ENCODE measurements at places on chromosomes 7 and 10.

GRCh38 chr7:42744746-42745145, 167.1 kb downstream of the C7orf25 start:
- no peak for DNase-seq

DNA sequence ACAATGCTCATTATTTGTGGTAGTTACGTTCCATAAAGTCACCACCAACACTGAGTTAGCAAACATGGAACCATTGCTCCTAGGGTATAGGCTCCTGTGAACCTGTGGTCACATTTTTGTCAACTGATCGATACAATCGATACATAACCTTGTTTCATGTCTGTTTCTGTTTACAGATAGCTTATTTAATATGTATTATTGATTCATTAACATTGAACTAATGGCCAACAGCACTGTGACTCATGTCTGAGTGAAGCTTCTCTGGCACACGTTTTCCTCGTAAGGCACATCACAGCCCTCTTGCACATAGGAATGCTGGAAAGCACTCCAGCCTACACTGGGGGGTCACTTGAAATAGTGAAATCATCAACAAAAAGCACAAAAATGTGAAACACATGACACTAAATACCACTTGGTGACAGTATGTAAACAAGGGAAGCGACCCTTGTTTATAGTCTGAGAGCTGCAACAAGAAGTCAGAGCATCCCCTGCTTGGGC, 27.0 kb downstream of the GHRHR start:
- DNase-seq = no peak

GRCh38 chr10:73910764-73911552, at the start of gene PLAU:
PLAU (plus strand) TSS chr10:73911132; CDS start chr10:73911556, 424 bp downstream.
- no peak for DNase-seq

DNA sequence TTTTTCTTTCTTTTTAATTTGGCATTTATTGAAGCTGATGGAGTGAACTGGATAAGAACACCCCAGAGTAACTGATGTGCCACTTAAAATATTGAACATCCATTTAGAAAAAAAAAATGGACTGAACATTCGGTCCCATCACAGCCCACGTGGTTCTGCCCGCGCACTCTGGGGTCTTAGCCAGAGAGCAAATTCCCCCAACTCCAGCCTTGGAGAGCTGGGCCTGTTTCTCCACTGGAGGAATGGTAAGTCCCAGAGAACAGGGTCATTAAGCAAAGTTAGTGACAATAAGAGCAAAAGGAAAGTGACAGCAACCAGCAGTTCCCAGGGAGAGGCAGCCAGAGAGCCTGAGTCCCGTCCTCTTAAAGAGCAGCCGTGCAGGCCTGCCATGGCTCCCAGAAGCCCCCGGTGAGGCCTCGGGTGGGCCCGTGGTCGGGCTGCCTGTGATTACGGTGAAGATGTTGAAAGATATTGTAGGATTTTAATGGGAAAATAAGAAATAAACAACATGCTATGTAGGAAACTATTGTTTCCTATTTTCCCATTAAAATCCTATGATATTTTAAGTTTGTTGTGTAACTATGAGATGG, 487.9 kb upstream of the MKI67 start:
- no peak for DNase-seq

GRCh38 chr10:125865120-125865519, 16.0 kb downstream of the DHX32 start:
- no peak for DNase-seq

DNA sequence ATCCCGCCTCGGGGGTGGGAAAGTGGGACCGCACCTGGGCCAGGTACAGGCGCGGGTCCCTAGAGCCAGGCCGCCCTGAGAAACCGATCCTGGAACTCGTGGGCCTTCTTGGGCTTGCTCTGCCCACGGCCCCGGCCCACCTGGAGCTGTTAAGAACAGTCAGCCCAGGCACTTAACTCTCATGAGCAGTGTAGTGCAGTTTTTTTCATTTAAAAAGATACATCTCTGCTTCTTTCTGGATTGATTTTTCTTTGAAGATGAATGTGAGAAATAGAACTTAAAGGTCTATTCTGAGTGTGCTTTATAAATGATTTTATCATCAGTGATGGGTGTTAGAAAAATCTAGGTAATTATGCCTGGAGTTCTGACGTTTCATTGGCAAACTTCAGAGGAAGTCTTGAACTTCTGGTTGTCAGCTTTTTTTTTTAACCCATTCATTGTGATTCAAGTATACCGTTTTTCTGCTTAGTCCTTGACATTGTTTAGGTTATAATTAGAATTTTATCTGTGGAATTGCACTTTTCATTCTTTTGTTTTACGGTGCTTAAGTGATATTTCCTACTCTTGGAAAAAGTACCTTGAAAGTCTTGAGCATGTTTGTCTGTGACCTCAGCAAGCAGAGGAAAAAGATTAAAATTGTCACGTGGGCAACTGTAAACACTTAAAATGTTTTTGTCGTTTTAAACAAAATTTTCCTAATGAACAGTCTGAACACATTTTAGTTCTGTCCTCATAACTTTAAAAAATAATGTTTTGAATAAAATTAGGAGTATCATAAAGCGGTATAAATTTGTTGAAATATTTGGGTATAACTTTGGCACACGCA, 906 bp downstream of the CDK1 start:
- DNase-seq = no peak

- no peak for DNase-seq
Observed at GRCh38 chr10:94036766-94037033, 43.0 kb downstream of the PLCE1 start.

DNA sequence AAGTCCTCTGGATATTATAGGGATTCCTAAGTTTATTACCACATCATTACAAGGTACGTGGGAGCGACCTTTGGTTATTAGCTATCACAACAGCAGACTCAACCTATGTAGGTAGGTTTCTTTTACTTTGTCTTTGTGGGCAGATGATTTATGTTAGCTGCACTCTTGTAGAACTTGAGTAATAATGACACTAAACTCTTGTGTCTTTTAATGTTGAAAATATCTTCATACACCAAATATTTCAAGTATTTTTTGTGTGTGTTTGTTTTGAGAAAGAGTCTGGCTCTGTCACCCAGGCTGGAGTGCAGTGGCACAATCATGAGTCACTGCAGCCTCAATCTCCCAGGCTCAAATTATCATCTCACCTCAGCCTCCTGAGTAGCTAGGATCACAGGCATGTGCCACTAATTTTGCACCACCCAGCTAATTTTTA, 19.2 kb upstream of the SUPV3L1 start:
- DNase-seq = no peak

DNA sequence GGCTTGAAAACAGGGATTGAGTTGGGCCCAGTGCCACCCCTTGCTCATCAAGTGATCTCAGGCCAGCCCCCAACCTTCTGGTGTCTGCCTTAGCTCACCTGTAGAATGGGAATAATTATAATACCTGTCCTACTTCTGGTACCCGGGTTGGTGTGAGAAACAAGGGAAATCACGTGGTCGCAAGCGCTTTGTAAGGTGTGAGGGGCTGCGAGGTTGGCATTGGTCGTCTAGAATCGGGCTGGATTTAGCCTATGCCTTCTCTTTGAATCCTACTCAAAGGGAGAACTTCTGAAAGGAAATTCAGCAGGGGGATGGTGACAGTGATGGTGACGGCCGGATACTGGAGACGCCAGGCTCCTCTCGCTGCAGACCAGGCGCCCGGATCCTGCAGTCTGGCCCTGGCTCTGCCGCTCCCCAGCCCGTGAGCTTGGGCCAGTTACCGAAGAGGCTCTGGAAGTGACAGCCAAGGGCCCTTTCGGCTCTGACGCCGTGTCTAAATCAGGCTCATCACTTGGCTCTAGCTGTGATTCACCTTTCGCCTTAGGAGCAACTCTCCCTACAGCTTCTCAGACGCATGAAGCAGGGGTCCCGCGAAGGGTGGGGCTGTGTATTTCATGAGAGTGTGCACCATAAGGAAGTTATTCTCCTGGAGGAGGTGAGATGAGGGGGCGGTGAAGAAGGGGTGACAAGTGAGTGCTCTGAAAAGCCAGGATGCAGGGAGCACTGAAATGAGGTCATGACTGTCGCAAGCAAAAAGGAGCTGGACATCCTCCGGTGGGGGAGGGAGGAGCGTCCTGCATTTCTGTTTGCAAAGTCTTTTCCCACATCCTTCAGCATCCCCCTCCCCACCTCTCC, 4.0 kb upstream of the CREB5 start:
- peak; percentile 22 for DNase-seq

DNA sequence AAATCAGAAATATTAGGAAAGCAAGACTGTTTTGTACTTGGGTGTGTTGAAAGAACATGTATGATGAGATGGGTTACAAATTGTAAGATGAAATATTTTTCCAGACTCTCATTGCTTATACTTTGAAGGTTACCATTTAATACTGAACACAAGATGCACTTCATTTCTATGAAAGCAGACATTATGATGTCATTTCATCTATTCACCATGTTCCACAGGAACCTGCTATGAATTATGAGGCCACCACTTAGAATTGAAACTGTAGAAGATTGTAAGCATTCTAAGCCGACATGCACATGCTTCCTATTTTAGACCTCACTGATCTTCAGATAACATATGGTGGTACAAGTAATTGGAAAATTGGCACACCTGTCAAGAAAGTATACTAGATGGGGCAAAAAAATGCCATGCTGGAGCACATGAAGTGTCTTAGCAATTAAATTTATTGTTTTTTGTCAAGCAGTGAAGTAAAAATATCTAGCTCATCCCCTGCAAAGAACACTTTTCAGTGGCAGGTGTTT, 195.0 kb downstream of the PHF14 start:
- DNase-seq = no peak
